ENCODE measurements at places on chromosomes 11 and 22.

DNA sequence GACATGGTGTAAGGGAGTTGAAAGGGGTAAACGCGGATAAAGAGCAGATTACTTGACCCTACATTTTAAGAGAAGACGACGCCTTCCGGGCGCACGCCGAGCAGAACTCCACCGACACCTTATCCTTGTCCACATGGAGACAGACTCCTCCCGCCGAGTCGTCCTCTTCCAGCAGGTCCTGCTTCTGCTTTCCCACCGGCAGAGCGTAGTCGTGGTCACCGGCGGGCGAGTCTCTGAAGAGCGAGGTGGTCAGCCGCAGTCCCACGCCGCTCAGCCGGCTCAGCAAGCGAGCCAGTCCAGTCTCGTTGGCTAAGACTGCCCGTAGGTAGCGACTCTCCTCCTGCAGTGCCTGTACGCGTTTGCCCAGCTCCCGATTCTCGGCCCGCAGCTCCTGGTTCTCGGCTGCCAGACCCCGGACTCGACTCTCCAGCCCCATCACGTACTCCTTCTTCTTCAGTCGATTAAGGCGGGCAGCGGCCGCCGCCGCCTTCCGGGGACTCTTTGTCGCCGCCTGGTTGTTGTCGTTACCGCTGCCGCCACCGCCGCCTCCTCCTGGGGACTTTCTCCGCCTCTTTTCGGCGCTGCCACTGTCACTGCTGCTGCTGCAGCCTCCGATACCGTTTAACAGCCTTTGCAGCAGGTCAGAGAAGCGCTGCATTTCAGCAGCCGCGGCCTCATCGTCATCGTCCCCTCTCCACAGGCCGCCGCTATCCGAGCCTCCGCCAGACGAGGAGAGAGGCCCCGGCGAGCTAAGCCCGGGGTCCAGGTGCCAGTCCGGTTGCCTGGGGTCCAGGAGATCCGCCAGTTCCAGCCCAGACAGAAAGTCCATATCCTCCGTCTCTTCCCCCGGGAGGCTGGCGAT lies 945 bp downstream of the CREBZF start:
- peak; percentile 86 for DNase-seq

DNA sequence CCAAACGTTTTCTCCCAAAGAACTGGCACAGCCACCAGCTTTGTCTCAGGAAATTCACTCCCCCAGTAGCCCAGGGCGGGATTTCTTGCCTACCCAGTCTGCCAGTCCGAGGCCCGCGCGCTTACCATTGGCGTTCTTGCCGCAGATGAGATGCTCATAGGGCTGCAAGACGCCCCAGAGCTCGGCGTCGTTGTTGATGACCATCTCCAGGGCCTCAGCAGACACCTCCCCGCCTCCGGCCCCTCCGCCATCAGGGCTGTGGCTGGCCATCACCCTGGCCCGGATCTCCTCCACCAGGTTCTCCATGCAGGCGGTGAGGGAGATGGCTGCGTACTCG lies 1.3 kb downstream of the ABTB2 start:
- DNase-seq, result peak; percentile 59

- peak; percentile 77 for DNase-seq
Measured at GRCh38 chr22:43226377-43227238, 39.7 kb upstream of the TTLL12 start.

DNA sequence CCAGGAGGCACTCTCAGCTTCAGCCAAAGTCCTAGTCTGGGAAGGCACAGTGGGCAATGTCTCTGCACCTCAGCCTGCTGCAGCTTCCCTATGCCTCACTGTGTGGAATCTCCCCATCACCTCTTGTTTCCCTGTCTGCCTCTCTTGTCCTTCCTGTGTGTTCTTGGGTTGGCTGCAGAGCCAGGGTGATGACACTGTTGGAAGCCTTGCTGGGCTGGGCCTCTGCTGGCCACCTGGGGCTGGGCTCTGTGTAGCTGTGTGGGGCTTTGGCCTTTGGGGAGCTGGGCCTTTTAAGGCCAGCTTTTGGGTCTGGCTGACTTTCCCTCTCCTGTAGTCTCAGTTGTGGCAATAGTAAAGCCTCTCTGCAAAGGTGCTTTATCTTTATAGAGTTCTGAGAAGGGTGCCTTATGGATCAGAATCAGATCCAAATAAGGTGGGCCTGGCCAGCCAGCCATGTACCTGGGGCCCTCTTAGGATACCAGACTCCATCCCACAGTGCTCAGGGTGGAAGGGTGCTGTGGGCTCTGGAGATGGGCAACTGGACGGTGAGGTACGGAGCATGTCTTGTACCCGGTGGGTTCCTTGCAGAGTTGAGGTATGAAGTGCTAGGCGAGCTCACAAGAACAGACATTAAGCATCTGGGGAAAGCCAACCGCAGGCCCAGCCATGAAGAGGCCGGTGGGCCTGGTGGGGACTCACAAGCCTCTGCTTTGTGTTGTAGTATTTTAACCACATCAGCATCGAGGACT lies 10.3 kb upstream of the RANBP1 start:
- peak; percentile 4 for DNase-seq

DNA sequence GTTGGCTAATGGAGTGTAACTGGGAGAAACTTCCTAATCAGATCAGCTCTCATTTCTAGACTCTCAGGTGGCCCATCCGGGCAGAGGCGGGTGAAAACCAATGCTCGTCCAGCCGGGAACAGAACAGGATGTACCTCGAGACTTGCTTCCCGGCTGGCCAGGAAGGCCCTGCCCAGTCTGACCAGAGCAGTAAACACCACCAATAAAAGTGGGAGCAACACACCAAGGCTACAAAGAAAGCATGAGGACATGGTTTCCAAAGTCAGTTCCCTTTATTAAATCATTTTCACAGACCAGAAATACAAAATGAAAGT lies 940 bp upstream of the TNKS1BP1 start:
- no peak for DNase-seq

DNA sequence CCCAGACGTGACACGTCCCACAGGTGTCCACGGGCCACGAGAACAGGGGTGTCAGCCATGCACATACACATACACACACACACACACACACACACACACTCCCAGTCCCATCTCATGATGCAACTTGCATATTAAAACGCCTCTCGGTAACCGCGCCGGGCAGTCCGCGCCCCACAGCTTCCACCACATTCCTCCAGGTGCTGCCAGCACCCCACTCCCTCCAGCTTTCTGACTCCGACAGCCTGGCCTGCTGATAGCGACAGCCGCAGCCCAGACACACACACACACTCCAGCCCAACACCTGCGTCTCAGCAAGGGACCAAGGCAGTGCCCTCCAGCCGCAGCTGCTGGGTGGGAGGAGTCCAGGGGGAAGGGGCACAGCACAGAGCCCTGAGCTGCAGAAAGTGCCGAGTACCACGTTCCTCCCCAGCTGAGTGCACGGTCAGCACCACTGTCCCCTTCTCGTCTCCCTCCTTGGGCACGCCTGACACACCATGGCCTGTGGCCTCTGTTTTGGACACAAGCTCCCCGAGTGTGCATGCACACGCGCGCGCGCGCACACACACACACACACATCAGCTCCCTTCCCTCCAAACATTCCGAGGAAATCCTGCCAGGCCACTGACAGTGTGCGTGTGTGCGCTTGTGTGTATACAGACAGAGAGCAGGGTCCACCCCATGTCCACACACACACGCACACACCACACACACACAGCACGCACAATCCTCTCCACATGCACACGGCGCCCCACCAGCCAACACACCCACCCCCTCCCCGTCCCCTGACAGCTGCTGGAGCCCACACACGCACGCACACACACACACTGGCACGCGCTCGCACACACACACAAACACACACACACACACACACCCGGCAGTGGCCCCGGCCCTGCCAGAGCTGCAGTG lies 1.2 kb downstream of the ELFN2 start:
- DNase-seq, result peak; percentile 67

GRCh38 chr11:86291466-86292262 lies 10.4 kb upstream of the HIKESHI start:
- DNase-seq, result peak; percentile 54

DNA sequence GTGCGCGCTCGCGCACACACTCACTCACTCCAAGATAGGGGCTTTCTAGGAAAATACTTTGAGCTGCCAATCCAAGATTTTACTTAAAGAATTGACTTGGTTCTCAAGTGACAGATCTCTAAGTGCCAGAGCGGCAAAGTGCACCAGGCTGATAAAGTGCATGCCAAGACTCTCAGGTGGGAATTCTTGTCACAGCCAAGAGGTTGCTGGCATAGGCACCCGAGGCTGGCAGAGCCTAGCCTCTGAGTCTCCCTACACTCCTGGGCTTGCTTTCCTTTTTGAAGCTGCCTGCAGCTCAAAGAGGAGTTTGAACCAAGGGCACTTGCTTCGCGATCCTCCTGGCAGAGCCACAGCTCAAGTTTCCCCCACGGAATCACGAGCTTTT lies 2.5 kb upstream of the ADM start:
- no peak for DNase-seq

- DNase-seq, result no peak
Measured at GRCh38 chr11:91996526-91996925, 228.1 kb upstream of the FAT3 start.

- DNase-seq, result no peak
Measured at GRCh38 chr11:117919341-117919740, 9.9 kb downstream of the TMPRSS13 start.

DNA sequence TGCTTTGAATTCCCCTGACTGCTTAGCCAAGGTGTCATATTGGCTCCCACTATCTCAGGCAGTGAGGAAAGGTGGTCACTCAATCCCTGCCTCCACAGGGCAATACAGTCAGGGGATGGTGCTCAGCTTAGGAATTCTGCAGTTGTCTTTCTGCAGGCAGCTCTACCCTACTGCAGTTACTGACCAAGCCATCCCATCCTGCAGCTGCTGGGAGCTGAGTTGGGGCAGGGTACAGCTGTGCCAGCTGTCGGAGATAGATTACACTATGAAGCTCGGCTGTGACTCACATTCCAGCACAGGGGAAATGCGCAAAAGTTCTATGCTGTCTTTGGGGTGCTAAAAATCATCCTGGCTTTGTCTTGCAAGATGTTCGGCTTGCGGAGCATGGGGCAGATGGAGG lies 4.4 kb upstream of the DAGLA start:
- DNase-seq, result no peak

GRCh38 chr11:12434325-12434654 lies 56.9 kb downstream of the PARVA start:
- no peak for DNase-seq

GRCh38 chr11:56706486-56706885 lies 7.6 kb downstream of the OR9G1 start:
- no peak for DNase-seq

DNA sequence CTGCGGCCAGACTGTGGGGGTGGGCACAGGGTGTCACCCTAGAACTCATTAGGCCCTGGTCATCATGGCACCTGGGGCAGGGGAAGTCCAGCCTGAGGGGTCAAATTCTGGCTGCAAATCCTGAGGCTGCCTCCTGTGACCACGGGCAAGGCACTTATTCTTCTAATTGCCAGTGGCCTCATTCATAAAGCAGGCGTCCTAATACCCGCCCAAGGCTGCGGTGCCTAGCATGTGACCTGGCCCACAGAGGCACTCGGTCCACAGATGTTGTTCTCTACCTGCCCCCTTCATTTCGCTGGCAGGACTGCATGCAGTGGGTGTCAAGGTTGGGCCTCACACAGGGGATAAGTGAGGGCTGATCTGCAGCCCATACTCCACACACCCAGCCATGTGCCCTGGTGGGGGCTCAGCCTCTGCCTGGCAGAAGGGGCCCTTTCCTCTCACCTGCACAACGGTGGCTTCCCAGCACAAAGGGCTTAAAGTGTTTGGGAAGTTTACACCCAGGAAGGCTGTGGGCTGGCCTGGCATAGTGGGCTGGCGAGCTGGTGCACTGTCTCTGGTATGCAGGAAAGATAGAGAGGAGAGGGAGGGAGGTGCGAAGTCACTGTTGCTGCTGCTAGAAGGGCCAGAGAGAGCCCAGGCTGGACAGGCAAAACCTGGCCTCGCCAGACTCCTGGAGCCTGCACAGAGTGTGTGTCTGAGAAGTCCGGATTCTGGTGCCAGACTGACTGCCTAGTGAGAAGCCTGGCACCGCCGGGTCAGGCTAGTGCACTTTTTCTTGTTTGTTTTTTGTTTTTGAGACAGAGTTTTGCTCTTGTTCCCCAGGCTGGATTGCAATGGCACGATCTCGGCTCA lies 3.2 kb downstream of the MPST start:
- DNase-seq, result no peak

DNA sequence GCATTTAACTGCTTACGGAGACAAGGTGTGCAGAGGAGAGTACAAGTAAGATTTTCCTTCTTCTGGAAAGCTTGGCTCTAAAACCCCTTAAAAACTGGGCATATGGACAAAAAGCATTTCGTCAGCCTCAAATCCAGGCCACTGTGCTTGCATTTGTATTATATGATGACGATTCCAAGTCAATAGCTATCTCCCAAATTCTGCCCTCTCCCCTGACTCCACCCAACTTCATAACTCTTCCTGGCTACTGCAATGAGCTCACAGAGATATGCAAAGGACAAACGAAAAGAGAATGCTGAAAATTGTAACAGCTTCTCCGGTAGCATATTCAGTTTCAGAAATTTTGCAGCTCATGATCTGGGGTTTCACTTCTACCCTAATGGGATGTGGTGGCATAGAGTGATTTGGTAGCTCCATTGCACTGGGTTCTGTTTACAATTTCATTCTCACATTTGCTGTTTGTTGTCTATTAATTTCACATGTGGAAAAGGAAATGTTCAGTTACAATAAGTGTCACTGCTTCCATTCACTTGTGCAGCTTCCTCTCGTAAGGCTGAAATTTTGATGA lies 45.6 kb upstream of the CHRM4 start:
- DNase-seq, result no peak

GRCh38 chr22:25114369-25115362 lies 85.0 kb upstream of the CRYBB3 start:
- DNase-seq, result no peak

DNA sequence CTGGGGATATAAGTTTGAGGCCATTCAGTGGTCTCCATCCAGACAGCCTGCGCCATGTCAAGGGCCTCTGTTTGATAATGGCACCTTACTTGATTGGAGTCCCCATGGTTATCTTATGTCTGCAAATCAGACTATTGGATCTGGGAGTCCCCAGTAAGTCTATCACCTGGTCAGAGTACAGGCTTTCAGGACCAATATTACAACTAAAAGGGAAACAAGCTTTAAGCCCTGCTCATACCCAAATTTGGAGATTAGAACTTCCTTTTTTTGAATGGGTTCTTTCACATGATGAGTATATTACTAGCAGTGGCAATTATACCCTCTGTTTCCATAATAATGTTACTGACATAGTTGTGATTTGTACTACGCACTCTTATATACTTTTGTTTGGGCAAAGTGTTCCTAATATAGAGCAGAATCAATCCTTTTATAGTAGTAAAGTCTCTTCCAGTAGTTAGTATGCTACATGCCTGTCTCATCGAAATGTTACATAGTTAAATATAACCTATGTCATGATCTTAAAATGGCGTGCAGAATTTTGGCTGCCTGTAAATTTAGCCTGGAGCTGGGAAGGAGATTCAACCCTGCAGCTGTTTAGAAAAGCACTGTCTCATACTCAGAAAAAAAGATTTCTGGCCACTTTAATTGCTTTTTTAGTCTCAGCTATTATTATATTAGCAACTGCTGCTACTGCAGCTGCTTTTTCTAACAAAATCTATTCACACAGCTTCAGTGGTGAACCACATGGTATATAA lies 4.9 kb downstream of the MS4A15 start:
- DNase-seq, result no peak
